ENCODE measurements at places on chromosomes 1 and 21.

DNA sequence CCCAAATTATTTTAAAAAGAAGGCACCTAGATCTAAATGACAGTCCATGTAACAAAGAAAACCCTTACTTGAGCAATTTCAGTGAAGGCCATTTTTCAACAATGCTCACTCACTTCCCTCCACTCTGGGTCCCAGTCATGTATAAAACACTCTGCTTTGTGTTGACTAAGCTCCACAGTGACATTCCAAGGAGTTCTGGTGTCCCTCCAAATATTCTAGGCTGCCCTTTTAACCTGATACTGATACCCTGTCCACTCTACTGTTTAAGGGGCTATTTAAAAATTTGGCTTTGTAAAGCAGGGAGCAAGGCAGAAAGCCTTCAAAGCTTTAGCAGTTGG is 73.6 kb downstream of the GNG12 start:
- no peak for DNase-seq

- DNase-seq: no peak
Observed at GRCh38 chr1:72037745-72038343, 244.5 kb downstream of the NEGR1 start.

GRCh38 chr1:226798427-226799411 is 59.6 kb upstream of the ITPKB start:
- DNase-seq: peak; percentile 67

DNA sequence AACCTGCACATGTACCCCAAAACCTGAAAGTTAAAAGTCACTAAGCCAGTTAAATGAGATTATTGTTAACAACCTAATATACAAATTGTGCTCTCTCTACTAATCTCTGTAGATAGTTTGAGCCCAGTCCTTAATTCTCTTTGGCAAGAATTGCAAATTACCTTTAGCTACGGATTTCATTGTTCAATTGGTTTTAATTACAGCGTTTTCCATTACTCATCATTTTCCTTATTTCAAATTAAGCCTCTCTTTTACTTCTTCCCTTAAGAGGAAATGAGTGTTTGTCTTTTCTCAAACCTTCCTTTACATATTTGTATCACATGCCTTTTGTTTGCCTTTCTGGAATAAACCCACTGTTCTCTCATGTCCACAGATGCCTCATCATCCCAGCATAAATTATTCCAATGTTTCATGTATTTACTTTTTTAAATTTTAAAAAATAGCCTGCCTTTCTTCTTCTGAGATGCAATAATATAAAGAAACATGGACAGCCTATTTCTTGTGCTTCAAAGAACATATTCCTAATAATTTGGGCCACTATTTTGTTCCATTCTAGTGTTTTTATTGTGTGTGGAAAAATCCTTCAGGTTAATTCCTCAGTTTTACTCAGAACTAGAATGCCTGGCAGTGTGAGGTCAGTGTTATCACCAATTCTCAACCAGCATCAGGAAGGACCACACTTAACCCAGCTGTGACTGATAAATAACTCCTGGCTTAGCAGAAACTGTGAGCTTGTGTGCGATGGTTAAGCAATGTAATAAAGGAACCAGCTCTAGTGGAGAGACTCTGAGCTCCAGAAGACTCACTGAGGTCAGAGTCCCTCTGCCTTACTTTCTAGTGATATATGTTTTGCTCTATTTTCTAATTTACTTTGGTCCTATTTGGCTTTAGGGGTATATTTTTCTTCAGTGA is 600.5 kb downstream of the LTN1 start:
- DNase-seq: no peak

DNA sequence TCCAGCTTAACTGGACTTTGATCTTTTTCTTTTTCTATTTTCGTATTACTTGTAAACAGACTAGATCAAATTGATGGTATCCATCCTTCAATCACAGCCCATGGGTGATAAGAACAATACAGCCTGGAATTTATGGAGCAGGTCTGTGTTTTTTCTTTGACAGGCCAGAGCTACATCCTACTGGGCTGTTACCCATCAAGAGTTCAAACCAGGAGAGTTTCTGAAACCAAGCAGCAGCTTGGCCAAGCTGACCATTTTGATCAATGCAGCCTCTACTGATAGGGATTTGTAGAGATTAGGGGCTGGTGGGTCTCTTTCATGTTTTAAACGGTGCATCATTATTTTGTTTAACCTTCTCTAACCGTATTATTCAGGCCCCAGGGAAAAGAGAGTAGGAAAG is 24.3 kb upstream of the CCDC190 start:
- no peak for DNase-seq

DNA sequence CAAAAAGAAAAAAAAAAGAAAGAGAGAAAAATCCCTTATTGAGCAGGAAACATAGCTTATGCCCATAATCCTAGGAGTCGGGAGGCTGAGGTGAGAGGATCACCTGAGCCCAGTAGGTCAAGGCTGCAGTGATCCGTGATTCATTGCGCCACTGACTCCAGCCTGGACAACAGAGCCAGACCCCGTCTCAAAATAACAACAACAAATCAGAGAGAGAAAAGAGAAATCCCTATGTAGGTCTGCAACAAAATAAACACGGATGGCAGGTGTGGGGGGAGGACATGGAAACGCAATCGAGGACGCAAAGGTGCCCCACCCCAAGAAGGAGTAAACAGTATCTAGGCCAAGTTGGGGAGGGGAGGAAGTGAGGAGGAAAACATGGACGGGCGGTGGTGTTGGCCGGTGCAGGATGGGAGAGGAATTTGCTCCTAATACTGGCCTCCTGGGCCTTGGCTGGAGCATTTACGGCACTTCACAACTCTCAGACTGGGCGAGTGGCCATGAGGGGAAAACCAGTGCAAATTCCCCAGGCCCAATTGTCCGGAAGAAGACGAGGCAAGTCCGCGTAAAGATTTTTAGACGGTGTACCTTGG is 609 bp upstream of the CHTOP start:
- no peak for DNase-seq

DNA sequence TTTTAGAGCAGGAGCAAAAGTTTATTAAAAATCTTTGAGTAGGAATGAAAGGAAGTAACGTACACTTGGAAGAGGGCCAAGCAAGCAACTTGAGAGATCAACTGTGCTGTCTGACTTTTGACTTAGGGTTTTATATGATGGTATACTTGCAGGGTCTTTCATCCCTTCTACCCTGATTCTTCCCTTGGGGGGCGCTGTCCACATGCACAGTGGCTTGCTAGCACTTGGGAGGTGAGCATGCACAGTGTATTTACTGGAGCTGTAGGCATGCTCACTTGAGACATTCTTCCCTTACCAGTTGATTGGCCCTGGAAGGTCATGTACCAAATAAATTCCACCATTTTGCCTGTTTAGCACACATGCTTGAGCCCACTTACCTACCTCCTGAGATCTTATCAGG is 1001.3 kb upstream of the ADGRL2 start:
- no peak for DNase-seq
